KBM-7 (cell line): ENCODE measurements at places on chromosomes 2 and 18.

GRCh38 chr18:5975111-5976002 lies 80.0 kb upstream of the TMEM200C start:
- peak; percentile 3 for DNase-seq

DNA sequence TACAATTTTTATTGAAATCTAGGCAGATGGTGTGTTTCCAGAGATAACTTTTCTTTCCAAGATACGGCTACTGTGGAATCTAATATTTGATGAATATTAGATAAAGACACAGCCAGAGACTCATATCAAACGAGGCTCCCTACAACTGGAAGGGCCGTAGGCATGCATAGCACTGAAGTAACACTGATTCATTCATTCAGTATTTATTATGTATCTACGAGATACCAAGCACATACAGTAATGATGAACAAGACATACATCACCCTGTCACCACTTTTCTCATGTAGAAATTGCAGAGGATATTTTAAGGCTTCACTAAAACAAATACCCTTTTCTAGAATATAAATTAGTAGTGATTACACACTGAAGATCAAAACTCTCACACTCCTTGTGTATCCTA lies 74.5 kb downstream of the KCTD18 start:
- DNase-seq = no peak

DNA sequence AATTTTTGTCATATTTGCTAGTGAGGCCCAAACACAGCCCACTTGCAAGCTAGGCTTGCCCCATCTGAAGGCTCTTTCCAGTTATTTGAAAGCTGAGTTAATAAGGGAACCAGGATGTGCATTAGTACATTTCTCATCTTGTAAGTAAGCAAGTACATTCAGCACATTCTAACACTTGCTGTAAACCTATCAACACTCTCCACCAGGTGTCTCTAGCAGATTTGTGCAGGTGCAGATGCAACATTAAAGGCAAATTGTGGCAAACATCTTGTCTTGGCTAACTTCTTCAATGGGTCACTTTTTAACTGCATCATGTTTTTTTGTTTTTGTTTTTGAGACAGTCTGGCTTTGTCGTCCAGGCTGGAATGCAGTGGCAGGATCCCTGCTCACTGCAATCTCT lies 25.3 kb upstream of the MFSD6 start:
- DNase-seq = peak; percentile 45

- peak; percentile 94 for DNase-seq
Measured at GRCh38 chr2:168890006-168890782, at the start of gene SPC25. Gene SPC25 (minus strand): TSS chr2:168890430. CDS start chr2:168889519, 911 bp downstream.

DNA sequence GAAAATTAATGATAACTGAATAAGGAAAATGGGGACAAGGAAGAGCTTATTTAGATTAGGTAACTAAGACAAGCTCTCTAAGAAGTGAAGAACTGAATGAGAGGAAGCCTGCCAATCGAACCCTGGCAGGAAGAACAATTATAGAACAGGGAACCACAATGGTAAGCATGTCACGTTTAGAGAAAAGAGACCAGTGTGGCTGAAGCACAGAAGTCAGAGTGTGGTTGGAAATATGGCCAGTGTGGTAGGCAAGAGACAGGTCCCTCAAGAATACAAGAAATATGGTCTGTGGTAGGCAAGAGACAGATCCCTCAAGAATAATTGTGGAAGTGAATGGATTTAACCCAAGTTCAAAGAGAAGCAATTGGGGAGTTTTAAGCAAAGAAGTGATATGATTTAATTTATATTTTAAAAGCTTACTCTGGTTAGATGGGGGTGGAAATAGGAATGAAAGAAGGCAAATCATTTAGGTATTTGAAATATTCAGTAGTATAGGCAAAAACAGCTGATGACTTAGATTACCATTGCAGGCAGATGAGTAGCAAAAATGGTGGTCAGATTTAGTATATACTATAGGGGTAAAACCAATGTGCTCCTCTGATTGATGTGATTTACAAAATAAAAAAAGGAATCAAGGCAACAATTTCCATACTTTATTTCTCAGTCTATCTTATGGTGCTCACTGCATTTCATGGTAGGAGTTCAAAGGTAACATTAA lies 38.8 kb upstream of the ERMN start:
- peak; percentile 74 for DNase-seq

DNA sequence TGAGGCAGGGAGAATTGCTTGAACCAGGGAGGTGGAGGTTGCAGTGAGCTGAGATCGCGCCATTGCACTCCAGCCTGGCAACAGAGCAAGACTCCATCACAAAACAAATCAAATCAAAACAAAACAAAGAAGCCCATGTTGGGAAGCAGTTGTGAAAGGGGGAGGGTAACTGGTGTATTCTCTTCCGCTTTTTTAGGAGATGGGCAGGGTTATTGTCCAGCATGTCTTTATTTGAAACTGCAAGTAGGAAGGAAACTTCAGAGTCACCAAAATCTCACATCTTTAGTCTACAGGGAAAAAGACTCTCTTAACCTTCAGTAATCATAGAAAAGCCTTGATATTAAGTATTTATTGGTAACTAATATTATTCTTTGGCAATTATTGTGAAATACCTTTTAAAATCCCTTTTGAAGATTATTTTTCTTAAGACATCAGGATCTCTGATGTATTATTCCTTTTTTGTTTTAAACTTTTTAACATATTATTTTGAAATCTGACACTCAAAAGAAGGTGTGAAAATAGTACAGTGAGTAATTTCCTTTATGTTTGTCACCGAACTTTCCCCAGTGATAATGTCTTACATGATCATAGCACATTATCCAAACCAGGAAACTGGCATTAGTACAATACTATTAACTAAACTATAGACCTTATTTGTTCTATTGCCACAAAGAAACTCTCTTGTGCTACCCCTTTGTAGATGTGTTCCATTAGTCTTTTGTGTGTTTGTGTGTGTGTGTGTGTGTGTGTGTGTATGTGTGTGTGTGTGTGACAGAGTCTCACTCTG lies 84.3 kb upstream of the LTBP1 start:
- DNase-seq = no peak

- no peak for DNase-seq
Measured at GRCh38 chr18:22985250-22985649, 52.1 kb downstream of the RBBP8 start.

DNA sequence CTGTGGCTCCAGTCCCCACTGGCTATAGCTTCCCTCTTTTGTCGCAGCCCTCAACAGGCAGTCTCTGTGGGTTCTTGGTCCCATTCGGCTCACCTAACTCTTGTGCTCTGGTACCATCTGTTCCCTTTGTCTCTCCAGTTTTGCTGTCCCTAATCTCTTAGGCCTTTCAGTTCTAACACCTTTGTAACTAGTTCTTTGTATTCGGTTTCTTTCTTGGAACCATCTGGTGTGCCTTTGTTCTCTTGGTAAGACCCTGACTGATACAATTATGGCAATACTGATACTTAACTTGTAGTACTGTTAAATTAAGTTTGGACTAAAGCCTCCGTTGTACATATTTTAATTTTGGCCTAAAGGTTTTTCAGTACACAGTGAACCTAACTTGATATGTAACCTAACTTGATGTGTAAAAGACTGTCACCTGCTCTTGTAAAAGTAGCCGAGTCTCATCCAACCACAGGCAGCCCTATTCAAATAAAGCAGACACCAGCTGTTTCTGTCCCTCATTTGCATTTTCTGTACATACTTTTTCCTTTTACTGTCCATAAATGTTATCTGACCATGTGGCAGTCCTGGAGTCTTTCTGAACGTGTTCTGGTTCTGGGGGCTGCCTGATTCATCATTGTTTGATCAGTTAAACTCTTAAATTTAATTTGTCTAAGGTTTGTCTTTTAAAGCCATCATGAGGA lies 4.8 kb upstream of the MRPL44 start:
- DNase-seq = no peak

GRCh38 chr18:79484661-79485621 lies 89.2 kb downstream of the NFATC1 start:
- no peak for DNase-seq

- DNase-seq = no peak
Measured at GRCh38 chr18:58993260-58993659, 128.6 kb downstream of the ZNF532 start.

GRCh38 chr18:5305835-5306234 lies 10.3 kb upstream of the ZBTB14 start:
- no peak for DNase-seq

GRCh38 chr2:38248255-38248654 lies 128.8 kb downstream of the ATL2 start:
- DNase-seq = no peak

DNA sequence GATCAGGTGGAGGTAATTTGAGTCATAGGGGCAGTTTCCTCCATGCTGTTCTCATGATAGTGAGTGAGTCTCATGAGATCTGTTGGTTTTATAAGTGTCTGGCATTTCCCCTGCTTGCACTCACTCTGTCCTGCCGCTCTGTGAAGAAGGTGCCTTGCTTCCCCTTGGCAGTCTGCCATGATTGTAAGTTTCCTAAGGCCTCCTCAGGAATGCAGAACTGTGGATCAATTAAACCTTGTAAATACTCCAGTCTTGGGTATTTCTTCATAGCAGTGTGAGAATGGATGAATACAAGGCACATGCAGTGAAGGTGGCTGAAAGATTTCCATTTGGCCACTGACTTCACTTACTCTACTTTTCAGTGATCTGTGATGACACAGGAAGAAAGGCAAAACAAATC lies 133.7 kb downstream of the SH3BP4 start:
- DNase-seq = no peak

- no peak for DNase-seq
Measured at GRCh38 chr2:151638990-151639389, 95.3 kb downstream of the NEB start.

GRCh38 chr18:49227001-49227380 lies 233.5 kb downstream of the DYM start:
- no peak for DNase-seq

- no peak for DNase-seq
Measured at GRCh38 chr18:7728297-7728696, 161.2 kb downstream of the PTPRM start.
